CD8-positive, alpha-beta memory T cell (primary cell): ENCODE measurements at places on chromosomes 16 and 17.

- no peak for DNase-seq
Measured at GRCh38 chr17:77503916-77504651, 363.3 kb downstream of the SEC14L1 start.

- no peak for DNase-seq
Measured at GRCh38 chr16:54288835-54289241, 2.3 kb upstream of the IRX3 start.

DNA sequence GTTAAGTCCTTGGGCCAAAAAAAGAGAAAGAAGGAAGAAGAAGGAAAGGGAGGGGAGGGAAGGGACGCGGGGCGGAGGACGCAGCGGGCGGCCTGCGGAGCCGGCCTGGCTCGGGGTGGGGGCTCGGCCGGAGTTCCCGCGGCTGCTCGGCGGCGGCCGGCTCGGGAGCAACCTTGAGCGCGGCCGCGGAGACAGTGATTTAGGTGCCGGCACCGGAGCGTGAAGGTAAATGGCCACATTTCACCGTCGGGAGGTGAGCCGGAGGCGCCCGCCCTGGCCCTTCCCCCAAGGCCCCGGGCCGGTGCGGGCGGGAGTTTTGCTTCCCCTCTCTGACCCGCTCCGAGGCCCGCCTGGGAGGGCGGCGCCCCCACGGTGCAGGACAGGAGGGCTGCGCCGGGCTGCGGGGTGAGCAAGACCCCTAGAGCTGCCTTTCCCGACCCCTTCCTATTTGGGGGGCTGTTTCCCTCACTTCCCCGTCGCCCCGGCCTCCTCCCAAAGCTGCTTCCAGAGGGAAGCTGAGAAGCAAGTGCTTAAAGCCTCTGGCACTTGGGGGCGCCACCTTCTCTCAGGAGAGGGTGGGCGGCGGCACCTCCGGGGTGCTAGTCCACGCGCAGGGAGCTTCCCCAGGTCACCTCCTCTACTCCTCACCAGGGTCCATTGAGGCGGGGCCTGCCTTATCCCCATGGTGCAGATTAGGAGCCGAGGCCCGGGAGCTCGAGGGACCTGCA, 56.5 kb downstream of the MRM1 start:
- no peak for DNase-seq

GRCh38 chr16:62872339-62872738, 836.1 kb upstream of the CDH8 start:
- no peak for DNase-seq

GRCh38 chr17:80539022-80539641, 5.5 kb upstream of the RPTOR start:
- DNase-seq: no peak

DNA sequence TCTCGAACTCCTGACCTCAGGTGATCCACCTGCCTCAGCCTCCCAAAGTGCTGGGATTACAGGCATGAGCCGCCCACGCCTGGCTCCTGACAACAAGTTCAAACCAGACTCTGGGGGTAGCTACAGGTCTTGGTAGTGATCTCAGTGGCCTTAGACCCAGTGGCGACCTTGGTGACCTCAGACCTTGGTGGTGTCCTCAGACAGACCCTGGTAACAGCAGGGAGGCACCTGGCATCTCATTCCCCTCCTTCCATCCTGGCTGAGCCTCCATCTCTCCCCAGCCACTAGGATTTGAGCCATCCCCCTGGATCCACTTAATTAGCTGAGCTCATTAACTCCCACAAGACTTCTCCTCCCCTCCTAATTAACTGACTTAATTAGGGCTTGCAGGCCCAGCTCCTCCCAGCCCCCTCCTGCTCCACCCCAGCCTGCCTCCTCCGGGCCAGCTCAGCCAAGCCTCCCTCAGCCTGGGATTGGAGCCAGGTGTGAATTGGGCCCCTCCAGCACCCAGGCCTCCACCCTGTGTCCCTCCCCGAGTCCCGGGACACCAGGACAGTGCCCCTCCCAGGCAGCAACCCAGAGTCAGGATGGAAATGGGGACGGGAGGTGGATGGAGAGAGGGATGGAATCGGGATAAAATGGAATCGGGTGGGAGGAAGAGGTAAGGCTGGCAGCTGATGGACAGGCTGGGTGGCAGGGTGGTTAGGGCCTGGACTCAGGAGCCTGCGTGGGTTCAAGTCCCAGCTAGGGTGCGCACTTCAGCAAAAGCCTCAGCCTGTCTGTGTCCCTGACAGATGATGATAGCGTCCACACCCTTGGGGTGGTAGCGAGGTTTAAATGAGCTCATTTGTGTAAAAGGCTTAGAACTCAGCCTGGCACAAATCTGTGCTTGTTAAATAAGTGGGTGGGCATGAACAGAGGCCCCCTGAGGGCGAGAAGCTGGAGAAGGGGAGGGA, 11.2 kb upstream of the SBK1 start:
- DNase-seq: no peak

DNA sequence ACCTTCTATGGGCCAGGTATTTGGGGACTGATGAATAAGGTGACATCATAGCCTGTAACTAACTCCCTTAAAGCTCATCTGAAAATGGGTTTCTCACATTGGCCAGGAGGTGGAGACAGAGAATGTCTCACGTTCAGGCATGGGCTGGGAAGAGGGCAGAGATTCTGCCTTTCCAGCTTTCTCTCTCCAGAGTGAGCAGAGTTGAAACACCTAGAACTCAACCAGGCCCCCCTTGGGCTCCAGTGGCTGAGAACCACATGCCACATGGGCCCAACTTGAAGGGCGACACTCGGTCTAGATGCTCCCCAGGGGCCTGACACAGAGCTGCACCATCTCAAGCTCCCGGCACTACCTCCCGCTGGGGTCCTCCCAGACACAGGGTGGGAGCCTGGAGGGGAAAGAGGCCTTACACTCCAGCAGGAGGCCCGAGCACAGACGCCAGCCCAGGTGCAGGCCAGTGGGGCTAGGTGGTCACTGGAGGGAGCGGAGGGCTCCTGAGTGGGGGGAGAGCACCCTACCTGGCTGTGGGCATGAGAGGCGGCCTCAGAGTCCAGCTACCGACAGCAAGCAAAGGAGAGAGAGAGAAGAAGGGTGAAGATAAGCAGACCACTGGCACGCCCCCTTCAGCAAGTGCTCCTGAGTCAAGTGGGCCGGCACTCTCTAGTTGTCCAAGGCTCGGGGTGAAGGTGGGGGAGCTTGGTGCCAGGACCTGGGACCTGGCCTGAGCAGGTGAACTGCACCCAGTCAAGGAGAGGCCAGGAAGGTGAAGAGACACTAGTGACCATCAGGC, 55.9 kb downstream of the MYO18A start:
- DNase-seq: peak; percentile 44

DNA sequence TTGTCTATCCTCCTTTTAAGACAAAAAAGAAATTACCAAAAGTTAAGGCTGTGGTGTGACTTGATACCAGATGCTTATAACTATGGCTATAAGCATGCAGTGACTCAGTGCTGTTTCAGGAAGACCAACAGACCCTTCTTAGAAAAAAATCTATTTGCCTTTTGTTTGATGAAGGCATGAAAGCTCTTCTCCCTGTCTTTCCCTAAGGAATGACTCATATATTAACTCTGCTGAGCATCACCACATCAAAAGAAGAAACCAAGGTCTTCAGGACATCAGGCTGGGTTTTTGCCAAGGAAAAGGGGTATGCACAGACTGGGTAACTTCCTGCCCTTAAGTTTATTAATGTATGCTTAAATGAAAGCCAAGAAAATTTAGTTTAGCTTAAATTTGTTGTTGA, 47.1 kb downstream of the VMP1 start:
- no peak for DNase-seq

DNA sequence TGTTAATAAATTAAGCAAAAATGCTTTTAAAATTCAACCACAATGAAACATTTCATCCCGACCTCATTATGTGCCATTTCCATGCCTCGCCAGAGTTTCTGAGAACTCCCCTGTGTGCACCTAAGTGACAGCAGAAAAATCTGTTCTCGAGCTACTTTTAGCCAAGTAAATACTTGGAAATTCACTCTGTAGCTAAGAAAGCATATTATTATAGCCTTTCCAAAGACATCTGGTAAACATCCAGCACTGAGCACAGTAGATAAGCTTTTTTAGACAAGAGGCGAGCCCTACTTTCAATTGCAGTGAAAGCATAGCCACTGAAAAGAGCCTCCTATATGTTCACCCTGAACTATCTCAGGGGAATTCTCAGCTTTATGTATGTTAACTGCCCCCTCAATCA, 242.8 kb upstream of the PSMD7 start:
- DNase-seq: no peak

GRCh38 chr17:2292100-2292499, 11.5 kb downstream of the SMG6 start:
- DNase-seq: no peak

DNA sequence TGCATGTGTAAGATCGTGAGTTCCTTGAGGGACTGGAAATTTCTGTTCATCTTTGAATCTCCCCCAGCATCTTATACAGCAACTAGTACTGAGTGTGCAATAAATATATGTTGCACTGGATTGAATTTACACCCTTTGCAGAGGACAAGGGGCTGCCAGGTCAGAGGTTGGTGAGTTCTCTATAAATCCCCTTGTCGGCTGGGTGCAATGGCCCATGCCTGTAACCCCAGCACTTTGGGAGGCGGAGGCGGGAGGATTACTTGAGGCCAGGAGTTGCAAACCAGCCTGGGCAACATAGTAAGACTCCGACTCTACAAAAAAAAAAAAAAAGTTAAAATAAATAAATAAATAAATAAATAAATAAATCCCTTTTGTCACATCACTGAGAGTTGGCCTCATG, 9.4 kb upstream of the SP6 start:
- no peak for DNase-seq

DNA sequence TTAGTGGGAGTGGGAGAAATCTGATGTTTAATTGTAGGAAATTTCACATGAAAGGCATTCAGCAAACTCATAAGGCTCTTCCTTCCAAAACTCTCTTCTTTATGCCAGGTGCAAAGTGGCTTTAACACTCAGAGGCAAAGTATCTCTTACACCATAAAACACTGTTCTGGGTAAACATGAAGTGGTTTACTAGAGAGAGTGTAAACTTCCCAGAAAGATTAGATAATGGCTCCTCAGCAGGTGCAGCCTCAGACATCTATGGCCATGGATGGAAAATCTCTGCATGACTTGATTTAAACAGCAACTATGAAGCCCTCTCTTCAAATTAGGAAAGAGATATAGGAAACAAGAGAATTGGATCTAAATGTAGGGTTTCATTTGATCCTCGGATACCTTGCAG, 583.1 kb upstream of the SALL1 start:
- no peak for DNase-seq

- DNase-seq: no peak
Measured at GRCh38 chr17:10649602-10650001, 7.5 kb downstream of the MYH3 start.

- DNase-seq: no peak
Measured at GRCh38 chr16:24358117-24358516, 102.0 kb downstream of the CACNG3 start.

DNA sequence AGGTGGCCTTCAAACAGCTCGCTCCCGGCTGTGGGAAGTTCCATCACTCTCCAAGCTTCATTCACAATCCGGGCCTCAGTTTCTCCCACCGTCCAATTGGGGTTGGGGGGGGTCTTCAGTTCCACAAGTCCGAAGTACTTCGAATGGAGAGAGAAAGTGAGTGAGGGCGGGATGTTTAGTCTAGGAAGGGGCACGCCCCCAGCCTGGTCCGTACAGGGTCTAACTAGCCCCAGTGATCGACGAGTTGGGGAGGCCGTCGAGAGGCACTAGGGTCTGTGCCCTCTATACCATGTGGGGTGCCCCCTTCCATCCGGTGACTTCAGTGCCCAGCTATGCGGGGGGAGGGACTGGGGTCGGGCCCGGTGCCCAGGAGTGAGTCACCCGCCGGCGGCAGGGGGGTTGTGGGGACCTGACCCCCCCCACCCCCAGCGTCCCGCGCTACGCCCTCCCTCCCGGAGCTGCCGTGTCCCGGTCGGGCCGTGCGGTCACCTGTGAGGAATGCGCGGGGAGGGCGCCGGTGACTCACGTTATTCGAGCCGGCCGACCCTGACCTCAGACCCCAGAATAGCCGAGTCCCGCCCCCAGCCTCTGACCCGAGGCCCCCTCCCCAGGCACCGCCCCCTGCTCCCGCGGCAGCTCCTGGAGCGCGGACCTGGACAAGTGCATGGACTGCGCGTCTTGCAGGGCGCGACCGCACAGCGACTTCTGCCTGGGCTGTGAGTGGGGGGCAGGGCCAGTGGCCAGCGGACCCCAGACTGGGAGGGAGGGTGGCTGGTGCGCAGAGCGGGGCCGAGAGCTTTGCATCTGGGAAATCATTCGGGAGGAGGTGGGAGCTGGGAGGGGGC, 658 bp downstream of the TNFRSF12A start:
- peak; percentile 74 for DNase-seq

DNA sequence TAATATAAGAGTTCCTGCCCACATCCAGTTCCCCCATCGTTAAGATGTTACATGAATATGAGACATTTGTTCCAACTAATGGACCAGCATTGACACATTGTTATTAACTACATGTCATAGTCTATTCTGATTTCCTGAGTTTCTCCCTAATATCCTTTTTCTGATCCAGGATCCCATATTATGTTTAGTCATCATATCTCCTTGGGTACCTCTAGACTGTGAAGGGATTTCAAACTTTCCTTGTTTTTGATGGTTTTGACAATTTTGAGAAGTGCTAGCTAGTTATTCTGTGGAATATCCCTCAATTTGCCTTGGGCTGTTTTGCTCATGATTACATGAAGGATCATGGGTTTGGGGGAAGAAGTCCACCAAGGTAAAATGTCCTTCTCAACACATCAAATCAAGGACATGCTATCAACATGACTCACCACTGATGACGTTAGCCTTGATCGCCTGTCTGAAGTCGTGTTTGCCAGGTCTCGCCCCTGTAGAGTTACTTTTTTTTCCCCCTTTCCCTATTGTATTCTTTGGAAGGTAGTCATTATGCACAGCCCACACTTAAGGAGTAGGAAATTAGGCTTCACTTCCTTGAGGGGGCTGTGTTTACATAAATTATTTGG, 42.5 kb downstream of the CACNG3 start:
- DNase-seq: no peak

DNA sequence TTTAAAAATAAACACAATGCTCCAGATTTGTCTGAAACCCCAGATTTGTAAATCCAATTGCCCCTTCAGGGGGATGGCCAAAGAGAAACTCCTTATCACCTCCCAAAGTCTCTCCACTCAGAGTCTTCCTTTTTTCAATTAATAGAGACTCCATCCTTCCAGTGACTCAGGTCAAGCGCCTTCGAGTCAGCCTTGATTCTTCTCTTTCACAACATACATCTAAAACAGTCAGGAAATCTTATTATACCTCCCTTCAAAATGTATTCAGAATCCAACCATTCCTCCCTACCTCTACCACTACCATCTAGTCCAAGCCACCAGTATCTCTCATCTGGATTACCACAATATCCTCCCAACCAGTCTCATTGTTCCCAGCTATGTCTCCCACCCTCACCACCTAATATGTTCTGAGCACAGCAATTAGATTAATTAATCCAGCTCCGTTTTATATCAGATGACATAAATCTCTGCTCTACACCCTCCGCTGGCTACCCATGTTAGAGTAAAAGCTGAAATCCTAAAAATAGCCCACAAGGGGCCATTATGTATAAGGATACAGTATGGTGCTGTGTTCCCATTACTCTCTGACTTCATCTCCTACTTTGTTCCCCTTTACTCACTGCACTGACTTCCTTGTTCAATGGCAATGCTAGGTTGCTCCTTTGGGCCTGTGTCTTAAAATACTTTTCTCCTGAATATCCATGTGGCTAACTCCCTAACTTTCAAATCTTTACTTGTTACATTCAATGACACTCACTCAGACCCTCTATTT, 11.8 kb downstream of the SIAH1 start:
- no peak for DNase-seq
